Stimulated activated CD8-positive, alpha-beta memory T cell treated with anti-CD3 and anti-CD28 coated beads, Interleukin-7, amount 100 ng/mL, for 24 hours (primary cell): ENCODE measurements at places on chromosomes 6 and 20.

- DNase-seq = no peak
Observed at GRCh38 chr20:9597547-9597946, 83.2 kb downstream of the LAMP5 start.

DNA sequence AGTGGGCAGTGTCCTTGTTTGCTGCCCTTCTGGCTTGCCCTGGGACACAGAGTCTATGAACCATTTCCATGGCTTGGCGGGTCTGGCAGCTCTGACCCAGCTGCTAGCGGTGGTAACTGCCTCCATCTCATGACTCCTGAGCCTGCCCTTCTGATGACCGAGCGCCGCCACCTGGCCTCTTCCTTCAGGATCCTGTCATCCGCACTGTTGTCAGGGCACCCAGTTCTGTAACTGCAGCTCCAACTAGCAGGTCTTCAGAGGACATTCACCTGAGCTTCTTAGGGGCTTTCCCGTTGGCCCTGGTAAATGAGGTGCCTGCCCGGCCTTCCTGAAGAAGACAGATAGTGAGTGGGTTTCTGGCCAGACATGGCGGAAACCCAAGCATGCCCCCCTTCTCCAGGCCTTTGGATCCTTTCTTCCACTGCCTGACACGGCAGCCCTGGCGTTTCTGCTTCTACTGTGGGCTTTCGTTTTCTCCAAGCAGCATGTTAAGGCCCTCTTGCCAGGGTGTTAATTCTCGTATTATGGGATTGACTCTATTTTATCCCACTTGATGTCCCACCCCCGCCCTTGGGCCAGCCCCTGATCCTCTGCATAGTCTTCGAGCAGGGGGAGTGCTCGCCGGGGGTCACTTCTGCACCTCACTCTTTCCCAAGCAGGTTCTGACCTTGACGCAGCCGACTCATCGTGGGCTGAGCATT lies 24.7 kb downstream of the PACSIN1 start:
- no peak for DNase-seq

- no peak for DNase-seq
Observed at GRCh38 chr6:164929408-164929977, 379.9 kb downstream of the C6orf118 start.

DNA sequence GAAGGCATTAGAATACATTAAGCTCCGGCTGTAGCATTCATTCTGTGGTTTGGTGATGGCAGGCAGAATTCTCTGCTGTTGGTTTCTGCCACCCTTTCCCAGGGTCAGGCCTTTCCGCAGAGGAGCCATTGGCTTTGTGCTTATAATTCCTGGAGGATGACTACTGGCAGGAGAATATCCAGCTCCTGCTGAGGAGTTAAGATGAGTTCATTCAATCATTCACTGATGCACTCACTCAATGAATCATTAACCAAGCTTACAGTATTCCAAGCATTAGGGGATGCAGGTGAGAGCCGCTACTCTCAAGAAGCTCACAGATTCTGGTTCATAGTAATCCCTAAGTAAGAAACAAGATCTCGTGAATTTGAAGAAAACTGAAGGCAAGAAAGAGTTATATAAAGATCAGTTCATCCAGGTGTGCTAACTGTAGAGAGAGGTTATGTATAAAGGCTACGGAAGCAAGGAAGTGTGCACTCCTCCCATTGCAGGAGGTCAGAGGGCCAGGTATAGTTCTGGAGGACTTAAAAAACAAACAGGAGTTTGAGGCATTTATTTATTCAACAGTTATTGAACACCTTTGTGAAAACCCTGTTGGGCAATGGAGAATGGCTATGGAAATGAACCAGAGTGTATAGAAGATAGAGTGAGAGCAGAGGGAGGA lies 75.5 kb downstream of the HMGN3 start:
- no peak for DNase-seq

DNA sequence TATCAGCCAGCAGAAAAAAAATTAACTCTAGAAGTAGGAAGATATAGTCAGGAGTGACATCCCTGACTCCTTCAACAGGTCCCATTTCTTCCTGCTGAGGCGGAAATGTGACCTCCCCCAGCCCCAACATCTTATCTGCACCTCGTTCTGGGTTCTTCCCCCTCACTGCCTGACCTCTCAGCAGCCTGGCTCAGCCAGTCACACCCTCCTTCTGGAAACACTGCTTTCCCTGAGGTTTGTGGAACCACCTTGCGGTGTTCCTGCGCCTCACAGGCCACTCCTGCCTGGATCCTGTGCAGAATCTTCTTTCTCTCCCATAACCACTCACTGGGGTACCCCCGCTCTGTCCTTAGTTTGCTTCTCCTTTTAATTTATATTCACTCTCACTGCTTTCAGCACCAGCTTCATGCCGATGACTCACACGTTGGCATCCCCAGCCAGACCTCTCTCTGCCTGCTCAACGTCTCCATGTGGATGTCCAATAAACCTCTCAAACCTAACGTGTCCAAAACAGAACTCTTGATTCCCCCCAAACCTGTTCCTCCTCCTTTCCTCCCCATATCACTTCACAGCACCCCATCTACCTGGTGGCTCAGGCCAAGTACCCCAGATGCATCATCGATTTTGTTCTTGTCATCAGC lies 222.8 kb upstream of the PLN start:
- no peak for DNase-seq

- no peak for DNase-seq
Observed at GRCh38 chr6:89874438-89874837, 19.8 kb upstream of the GJA10 start.

- DNase-seq = no peak
Observed at GRCh38 chr20:49412953-49413352, 69.5 kb downstream of the KCNB1 start.

DNA sequence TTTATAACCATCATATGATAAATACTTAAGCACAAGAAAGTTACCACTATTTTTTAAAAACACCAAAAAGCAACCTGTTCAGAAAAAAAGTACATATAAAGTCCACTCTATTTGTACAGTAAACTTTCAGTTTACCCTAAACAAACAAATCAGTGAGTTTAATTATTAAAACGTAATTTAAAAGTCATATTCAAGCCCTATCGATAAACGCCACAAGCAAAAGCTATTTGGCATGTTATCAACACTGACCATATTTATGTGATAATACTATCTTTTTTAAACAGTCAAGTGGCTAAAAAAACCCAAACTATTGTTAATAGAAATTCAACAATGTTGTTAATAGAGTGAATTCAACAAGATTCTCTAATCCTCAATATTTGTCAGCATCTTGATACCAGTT lies 1.9 kb downstream of the KATNA1 start:
- DNase-seq = no peak
